ENCODE measurements at places on chromosomes 3 and 15.

DNA sequence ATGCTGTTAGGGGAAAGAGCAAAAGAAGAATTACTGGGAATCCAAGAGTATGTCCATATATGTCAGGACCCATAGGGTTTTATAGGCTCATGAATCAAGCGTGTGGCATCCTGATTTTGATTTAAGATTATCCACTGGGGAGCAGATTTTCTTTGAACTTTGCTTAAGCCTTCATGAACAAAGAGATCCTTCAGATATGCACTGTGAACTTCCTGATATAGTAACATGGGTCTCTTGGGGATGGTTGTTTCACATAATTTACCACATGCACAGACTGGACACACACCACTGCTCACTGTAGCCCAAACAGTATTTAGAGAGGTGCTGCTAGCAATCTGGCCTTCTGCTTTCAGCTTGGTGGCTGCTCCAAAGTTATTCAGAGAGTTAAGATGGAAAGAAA lies 200.9 kb upstream of the ZPLD1 start:
- DNase-seq = no peak

DNA sequence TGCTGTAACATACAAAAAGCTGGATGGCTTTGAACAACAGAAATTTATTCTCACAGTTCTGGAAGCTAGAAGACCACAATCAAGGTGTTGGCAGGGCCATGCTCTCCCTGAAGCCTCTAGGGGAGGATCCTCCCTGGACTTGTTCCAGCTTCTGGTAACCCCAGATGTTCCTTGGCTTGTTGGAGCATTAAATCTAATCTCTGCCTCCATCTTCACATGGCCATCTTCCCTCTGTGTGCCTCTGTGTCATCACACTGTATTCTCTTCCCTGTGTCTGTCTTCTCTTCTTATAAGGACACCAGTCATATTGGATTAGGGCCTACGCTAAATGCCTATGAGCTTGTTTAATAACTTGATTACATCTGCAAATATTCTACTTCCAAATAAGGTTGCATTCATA lies 109.5 kb downstream of the STAG1 start:
- DNase-seq = no peak

DNA sequence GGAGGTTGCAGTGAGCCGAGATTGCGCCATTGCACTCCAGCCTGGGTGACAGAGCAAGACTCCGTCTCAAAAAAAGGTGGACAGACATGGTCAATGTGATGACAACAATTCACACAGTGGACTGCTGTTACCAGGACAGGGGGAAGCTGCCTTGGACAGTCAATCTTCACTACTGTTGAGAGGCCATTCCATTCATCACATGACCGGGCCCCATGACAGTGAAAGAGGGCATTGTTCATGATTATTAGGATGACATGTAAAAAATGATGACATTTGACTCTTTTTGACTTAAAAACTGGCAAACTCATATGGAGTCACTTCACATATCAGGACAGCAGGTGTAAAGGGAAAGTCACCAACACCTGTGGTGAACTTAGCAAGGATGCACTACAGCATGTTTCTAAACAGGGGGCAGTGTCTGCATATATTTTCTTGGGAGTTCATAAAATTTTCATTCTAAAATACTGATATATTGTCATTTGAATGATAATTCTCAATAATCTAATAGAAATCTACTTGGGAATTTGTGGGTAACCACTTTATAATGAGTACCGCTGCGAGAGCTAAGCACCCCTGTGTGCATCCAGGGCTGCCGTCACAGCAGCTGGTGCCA lies 34.2 kb upstream of the LDHAL6B start:
- DNase-seq = no peak

- no peak for DNase-seq
These were observed 755 bp downstream of the PDE8A start for GRCh38 chr15:84982301-84982920.

GRCh38 chr3:56989977-56990640 lies 70.4 kb upstream of the SPATA12 start:
- no peak for DNase-seq

- no peak for DNase-seq
These were observed 409.8 kb downstream of the TBL1XR1 start for GRCh38 chr3:176787506-176787905.

GRCh38 chr3:144308396-144308795 lies 336.8 kb downstream of the DIPK2A start:
- no peak for DNase-seq

DNA sequence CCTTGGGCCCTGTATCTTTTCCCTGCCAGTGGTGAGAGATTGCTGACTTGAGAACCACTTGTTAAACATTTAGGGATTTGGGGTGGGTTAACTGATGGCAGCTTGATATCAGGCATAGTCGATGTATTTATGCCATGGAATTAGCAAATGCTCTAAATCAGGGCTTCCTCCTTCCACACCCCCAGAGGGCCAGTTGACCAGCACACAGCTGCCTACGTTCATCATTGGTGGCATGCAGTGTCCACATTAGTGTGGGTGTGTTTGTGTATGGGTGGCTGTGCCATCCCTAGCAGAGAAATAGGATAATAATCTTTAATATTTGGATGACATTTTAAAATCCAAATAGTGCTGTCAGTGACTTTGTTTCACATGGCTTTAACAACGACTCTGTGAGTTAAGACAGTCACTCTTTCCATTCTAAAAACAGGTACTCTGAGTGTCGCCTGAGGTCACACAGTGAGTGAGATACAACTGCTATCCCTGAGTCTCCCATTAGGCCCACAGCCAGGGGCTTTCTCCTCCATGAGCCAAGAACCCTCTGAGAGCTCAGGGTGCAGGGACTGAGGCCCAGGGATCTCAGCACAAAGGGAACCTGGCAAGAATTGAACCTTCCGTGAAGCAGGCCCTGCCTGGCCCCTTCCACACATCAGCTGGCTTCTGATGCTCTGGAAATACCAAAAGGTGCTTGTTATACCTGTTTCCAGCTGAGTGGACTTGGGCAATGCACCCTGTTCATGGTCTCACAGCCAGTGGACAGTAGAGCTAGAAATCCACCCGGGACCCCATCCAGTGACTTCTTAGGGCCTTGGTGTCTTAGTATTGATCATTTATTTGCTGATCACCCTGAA lies 4.3 kb upstream of the LTF start:
- DNase-seq = no peak

- no peak for DNase-seq
These were observed 39.0 kb downstream of the U2SURP start for GRCh38 chr3:143040261-143040879.

DNA sequence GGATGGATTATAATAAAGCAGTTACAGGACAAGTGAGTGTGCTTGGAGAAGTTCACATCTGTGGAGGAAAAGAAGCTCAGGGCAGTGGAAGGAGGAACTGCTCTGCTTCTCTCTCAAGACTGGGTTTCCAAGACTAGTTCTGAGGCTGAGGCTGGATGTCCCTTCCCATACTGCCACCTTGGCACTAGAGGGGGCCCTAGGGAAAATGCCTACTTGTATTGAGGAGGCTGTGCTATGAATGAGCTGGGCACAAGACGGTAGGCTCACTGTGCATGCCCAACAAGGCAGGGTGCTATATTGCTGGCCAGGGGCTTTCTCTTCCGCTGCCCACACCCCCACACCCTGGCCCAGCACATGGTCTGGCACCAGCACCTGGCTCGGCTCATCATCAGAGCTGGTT lies 65.2 kb downstream of the SLCO2A1 start:
- no peak for DNase-seq

- no peak for DNase-seq
These were observed 239.4 kb downstream of the OXSM start for GRCh38 chr3:26029321-26029720.

DNA sequence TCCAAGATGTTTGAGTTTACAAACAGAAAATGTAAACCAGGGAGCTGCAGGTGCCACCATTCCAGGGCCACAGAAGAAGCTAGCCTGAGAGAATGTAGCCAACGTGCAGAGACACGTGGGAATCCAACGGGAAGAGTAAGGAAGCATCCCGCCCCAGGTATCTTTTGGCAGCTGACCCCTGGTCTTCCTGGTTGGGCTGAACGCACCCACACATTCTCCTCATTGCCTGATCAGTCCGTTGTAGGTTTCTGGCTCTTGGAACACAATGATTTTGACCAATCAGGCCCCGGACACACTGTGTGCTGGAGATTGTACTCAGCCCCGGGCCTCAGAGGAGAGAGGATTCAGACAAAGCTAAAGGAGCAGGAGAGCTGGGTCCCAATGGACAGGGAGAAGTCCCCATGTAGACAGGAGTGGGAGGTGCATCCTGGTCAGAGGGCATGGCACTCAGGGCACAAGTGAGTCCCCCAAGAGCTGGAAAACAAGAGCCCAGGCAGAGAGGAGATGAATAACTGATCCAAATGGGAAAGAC lies 102.3 kb downstream of the TPRA1 start:
- no peak for DNase-seq

GRCh38 chr3:113232342-113232741 lies 21.0 kb downstream of the BOC start:
- no peak for DNase-seq

DNA sequence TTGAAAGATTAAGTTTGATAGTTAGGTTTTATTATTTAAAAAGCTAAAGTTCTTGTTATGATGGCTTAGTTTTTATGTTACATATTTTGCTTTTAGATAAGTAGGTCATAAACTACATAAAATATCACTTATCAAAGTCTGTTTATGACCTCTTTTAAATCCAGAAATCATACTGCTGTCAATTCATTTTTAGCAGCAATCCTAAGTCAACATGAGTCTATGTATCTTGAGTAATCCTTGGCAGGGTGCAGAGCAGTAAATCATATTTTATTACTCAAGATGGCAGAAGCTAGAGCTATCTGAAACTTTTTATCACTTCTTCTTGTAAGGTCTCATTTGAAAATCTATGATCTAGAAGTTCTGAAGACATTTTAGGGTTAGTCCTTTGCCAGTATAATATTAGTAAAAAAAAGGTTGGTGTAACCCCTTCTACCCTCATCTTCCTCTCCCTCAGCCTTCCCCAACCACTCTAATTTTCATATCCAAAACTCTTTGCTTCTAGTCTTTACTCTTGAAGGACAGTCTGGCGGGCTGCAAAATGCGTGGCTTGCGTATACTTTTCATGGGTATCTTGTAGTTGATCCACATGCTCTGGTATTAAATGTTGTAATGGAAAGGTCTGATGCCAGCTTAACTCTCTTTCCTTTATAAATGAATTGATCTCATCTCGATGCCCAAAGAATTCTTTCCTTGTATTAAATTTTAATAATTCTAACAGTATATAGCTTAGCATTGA lies 134.0 kb upstream of the THRB start:
- no peak for DNase-seq

GRCh38 chr15:36970522-36970921 lies 129.8 kb downstream of the MEIS2 start:
- no peak for DNase-seq

- DNase-seq = no peak
These were observed 13.3 kb downstream of the FBXO22 start for GRCh38 chr15:75916978-75917377.

- no peak for DNase-seq
These were observed 32.3 kb upstream of the MAP3K13 start for GRCh38 chr3:185330644-185331043.

DNA sequence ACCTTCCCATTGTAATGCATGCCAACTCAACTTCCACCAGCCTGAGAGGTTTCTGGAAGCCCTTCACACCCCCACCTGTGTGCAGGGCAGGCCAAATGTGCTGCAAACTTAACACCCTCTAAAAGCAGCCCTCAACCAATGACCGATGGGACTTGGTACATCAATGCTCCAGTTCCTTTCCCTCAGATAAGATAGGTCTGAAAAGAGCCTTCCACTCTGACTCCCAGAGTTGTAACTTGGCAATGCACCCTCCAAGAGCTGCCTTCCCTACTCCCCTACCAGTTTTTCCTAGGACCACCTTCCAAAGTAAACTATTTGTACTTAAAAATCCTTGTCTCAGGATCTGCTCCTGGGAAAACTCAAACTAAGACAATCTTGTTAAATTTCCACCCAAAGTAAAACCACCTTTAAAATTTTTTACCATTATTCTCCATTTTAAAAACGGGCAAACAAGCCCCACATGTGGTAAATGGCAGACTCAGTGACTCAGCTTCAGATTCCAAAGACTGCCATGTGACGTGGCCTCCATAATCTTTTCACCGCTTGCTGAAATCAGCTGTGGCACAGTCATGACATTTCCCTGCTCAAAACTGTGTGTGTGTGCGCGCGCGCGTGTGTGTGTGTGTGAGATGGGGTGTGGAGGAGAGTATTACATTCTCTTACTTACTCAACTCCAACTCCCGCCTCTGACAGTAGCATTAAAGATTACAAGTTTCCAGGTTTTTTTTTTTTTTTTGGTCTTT lies 17.2 kb downstream of the RASGRP1 start:
- DNase-seq = no peak

DNA sequence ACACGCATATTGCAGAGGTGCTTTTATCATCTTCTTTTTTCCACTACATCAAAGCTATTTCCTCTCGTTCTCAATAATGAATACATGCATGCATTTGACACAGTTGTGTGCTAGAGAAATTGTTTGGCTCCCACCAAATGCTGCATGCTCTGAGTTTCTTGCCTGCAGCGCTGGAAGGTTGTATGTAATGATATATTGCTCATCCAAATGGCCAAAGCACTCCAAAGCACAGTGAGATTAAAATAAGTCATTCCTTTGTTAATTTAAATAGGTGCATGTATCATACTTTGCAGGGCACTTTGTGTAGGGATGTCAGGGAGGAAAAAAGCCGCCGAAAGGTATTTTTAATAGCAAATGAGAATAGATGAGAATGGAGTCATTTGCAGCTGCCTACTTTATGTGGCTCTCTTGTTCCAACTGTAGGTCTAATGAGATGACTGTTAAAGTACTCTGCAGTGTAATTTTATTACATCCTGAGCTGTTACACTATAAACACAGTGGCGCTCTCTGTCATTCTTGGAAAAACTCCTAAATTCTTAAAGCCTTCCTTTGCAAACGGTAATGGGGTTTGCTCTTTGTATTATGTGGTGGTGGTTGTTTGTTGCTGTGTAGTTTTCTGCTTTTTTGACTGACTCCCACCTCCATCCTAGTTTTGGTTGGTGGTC lies 56.9 kb upstream of the SKOR1 start:
- DNase-seq = no peak

DNA sequence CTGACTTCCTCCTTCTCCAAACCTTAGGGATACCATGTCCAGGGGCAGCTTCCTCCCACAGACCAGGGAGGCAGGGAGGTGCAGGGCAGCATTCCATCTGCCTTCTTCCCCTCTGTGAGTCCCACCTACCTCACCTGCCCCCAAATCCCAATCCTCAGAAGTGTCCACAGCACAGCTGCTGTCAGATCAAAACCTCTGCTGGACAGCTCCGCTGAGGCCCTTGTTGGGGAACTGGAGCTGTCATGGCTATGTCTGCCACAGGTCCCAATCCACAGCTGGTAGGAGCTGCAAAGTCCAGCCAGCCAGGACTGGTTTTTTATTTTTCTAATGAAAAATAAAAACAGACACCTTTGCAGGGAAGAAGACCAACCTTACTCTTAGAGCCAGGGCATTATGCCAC lies 40.7 kb upstream of the TBC1D21 start:
- DNase-seq = no peak

DNA sequence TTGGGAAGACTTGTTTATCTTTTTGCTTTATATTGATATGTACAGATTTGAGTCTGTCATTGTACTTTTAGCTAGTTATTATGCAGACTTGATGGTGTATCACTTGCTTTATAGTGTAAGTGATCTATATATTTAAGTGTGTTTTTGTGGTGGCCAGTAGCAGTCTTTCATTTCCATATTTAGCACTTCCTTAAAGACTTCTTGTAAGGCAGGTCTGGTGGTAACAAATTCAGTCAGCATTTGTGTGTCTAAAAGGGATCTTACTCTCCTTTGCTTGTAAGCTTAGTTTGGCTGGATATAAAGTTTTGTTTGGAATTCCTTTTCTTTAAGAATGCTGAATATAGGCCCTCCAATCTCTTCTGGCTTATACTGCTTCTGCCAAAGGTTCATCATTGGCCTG lies 322.5 kb upstream of the EPHA6 start:
- no peak for DNase-seq

- no peak for DNase-seq
These were observed 229.2 kb downstream of the ZNF621 start for GRCh38 chr3:40753951-40754350.
